GM12865 (cell line): ENCODE measurements at places on chromosomes 5 and 9.

DNA sequence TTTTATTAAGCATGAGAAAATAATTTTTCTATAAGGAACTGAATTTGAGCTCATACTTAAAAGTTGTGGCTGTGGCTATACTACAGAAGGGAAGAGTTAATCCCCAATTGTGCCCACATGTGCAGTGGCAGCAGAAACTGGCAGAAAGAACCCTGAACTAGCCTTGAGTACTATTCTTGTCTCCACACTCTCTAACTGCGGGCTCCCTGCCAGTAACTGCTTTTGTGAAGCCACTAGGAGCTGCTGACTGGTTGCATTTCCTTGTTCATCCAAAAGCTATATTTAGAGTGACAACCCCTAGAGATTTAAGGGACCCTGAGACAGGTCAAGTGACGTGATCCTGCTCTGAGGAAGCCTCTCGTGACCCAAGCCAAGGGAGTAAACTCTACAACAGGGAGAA is 238.6 kb downstream of the ELAVL2 start:
- DNase-seq = no peak

DNA sequence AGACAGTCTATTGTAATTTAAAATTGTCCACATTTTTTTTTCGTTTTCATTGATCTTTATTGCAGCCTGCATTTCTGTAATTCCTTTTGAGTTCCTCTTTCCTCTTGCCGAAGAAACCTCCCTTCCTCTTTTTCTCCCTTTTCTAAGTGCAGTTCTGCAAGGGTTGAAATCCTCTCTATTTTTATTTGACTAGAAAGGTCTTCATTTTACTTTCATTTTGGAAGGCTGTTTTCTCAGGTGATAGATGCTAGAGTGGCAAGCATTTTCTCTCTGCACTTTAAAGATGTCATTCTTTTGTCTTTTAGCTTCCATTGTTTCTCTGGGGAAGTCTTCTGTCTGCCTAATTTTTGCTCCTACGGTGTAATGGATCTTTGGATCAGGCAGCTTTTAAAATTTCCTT is 248.5 kb downstream of the SMARCA2 start:
- DNase-seq = no peak

- DNase-seq = no peak
Observed at GRCh38 chr5:121218086-121218485, 633.6 kb upstream of the FTMT start.

DNA sequence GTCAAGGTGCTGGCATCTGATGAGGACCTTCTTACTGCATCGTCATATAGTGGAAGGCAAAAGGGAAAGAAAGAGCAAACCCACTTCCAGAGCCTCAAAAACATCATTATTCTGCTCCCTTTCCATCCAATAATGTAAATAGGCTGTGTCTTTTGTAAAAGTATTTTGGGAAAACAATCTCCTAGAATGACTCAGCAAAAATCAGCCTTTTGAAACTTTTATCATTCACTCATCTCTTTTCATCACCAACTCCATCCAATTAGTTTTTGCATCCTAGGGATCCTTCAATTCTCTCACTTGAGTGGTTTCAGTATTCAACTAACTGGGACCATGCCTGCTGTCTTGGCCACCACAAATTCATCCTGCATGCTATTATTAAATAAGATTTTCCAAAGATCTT is 39.8 kb upstream of the TLR4 start:
- DNase-seq = no peak

- no peak for DNase-seq
Observed at GRCh38 chr5:136135536-136135935, 2.9 kb downstream of the SMAD5 start.

- DNase-seq = no peak
Observed at GRCh38 chr5:167208911-167209310, 1082.5 kb upstream of the WWC1 start.

- peak; percentile 75 for DNase-seq
Observed at GRCh38 chr9:72278959-72279358, 86.0 kb downstream of the ZFAND5 start.

DNA sequence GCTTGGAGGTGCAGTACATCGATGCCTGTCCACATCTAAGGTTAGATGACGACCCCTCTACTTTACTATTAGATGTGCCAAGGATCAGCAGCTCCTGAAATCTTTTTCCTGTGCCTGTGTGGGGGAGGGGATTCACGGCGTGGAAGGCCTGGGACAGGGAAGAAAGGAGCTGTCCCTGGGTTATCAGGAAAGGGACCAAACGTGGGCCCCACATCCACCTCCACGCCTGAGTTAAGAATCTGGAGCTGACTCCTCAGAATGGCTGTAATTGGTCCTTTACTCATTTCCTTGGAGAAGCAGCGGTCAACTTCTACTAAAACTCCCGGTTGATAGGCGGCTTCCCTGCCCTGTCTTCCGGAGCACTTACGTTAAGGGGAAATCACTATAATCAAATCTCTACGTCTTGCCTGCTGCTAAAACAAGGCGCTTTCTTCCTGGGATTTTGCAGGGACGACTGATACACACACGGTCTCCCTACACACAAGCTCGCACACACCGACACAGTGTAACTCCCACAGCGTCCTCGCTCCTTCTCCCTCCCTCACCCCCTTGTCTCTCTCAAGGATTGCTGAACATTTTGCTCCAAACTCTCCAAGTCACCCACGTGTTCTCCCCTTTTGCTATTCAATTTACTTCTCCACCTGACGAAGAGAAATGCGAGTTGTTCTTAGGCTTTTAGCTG is 1.4 kb downstream of the PDE4D start:
- DNase-seq = no peak

DNA sequence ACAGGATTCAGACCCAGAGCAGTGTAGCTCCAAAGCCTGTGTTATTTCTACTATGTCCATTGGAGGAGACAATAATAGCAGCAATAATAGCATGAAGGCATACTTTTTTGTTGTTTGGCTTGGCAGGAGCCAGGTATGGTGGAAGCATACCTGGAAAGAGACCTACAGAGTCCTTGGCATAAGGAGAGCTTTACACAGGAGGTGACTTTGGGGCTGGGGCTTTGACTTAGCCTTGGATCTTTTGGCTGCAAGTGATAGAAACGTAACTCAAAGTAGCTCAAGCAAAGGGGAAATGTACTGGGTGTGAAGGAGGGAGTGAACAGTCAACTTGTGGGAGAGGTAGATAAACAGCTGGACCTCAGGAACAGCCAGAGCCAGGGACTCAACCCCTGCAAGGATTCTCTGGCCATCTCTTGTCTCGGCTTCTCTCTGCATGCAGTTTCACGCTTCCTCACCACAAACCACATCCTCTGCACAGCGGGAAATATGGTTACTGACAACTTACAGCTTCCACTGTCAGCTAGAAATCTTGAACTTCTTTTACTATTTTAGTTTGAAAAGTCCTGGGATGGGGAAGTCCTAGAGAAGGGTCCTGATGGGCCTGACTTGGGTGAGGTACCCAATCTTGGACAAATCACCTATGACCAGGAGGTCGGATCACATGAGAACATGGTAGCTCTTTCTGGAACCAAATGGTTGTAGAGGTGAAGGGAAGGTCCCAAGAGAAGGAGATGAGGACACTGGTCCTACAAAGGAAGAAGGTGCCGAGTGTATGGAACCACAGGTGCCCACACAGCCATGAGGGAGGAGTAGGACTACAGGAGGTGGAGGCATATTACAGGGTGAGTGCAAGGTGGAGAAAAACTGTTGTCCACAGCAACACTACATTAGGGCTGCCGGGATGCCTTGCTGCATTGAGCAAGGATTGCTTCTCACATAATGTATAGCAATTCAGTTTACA is 47.0 kb upstream of the TGFBR1 start:
- peak; percentile 81 for DNase-seq

DNA sequence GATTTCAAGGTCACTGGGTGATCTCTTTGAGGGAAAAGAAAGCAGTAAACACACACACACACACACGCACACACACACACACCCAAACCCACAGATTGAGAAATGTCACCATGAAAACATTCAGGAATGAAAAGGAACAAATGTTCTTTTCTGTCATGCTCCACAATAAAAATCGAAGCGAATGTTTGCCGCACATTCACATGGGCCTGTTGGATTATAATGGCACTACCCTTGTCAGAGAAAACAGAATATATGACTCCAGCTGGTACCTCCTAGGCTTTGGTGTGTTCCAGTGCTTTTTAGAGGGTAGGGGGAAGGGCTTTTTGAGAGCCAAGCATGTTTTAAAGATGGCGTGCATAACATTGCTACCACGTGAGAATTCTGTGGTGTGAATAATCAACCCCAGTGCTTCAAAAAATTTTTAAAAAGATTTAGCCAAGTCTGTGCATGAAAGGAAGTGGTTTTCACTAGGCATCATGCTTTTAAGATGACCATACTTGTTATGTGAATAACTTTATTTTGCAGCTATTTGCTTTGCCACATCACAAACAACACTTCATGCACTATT is 120.8 kb upstream of the ZNF608 start:
- no peak for DNase-seq

DNA sequence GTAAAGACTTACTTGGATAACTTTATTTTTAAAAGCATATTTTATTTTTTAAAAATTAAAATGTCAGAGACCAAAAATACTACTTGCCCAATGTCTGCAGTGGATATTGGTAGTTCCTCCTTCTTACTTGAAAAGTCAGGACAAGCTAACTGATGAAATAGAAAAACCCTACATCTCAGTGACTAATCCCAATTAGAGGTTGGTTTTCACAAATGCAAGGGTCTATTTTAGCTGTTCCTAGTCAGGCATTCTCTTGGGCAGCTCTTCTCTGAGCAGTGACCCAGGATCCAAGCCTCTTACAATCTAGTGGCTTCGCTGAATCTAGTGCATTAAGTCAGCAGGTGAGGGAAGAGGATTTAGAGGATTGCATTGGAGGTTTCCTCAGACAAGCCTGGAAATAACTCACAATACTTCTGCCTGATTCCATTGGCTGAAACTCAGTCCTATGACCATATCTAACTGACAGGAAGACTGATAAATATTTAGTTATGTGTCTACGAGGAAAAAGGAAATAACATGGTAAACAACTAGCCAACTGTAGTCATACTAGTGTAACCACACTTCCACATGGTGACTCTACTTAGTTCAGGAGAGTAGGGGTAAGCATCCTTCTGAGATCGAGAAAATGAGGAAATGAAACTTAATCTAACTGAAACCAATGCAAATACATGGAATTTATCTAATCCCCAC is 34.2 kb upstream of the MIER3 start:
- peak; percentile 24 for DNase-seq

- no peak for DNase-seq
Observed at GRCh38 chr5:132612846-132613245, 45.1 kb upstream of the IL13 start.

- no peak for DNase-seq
Observed at GRCh38 chr9:115016344-115016743, 86.0 kb upstream of the TNFSF8 start.

GRCh38 chr5:38018016-38018415 is 178.2 kb upstream of the GDNF start:
- DNase-seq = no peak

GRCh38 chr5:118193194-118193905 is 795.0 kb downstream of the DTWD2 start:
- no peak for DNase-seq

GRCh38 chr5:168851902-168852321 is 272.7 kb upstream of the PANK3 start:
- DNase-seq = peak; percentile 33

- no peak for DNase-seq
Observed at GRCh38 chr5:27450607-27451006, 412.2 kb upstream of the CDH9 start.

GRCh38 chr5:108749128-108749861 is 1.6 kb downstream of the FER start:
- DNase-seq = peak; percentile 41

DNA sequence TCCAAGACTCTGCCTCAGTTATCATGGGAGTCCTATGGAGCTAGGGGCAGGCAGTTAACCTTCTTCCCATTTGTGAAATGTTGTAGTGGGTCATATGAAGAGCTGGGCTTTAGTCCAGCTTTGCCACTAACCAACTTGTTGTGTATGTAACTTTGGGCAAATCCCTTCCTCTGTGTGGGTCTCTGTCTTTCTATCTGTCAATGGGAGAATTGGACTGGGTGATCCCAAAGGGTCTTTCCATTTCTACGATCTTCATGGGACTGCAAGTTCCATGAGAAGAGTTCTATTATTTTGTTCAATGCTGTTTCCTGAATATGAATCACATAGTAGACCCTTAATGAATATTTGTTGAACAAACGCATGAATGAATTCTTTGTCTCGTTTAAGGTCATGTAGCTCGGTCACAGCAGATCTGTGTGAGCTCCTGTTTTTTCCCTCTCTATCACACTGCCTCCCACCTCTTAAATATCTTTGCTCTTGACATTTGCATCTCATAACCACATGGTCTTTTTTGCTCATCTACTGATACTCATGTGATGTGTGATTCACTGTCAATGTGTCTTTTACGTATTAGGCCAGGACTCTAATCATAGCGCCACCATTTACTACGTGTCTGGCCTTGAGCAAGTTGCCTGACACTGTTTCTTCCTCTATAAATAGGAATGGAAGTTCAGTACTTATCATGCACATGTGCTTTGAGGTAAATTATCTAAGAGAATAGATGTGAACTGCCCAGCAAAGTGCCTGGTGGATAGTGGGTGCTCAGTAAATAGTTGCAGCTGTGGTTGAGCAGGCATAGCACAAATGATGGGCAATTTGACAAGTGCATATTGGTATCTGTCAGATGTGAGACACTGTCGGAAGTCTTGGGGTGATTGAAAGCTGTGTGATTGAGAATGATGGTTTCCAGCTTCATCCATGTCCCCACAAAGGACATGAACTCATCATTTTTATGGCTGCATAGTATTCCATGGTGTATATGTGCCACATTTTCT is 37.4 kb downstream of the PTTG1 start:
- peak; percentile 72 for DNase-seq

- DNase-seq = no peak
Observed at GRCh38 chr9:82791692-82792091, 271.2 kb downstream of the RASEF start.

- DNase-seq = no peak
Observed at GRCh38 chr5:147234239-147234824, 494 bp upstream of the STK32A start.

- DNase-seq = no peak
Observed at GRCh38 chr9:77018969-77019235, 553 bp upstream of the FOXB2 start.

DNA sequence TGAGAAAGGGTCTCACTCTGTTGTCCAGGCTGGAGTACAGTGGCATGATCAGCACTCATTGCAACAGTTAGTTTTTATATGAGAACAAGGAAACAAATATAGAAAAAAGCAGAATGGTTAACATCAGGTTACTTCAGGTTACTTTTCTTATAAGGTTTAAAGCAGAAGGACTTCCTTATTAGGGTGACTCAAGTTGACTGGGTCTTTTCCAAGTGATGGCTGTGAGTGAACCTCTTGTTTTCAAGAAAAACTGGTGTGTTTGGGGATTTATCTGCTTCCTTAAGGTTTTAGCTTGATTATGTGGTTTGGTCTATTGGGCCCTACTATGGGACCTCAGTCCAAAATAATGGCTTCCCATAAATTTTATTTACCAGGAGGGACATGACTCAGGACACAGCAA is 99.2 kb downstream of the ARRDC3 start:
- DNase-seq = no peak

GRCh38 chr9:124558777-124559470 is 51.7 kb upstream of the NR5A1 start:
- DNase-seq = no peak

DNA sequence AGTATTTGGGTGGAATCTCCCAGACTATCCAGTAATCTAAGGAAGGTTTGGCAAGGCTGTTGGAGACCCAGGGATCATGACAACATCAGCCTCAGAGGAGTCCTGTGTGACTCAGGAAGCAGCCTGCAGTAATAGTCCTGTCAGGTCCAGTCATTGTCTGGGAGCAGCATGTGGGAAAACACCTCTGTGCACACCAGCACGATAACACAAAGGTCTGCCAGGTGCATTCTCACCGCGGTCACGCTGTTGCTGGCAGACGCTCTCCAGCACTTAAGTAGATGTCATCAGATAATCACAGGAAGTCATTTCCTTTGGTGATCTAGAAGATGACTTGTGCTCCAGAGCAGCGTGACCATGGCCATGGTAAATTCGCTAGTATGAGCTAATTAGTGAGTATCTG is 99.2 kb upstream of the IQGAP2 start:
- DNase-seq = peak; percentile 80
